Hematopoietic multipotent progenitor cell (in vitro differentiated cells): ENCODE measurements at places on chromosomes 5 and 9. TPM values are rescaled to one million over a fixed set of nuclear protein-coding genes. Genes with fewer than 3 reads are reported as not detected.

The BARHL1 gene
- not detected for total RNA-seq

DNA sequence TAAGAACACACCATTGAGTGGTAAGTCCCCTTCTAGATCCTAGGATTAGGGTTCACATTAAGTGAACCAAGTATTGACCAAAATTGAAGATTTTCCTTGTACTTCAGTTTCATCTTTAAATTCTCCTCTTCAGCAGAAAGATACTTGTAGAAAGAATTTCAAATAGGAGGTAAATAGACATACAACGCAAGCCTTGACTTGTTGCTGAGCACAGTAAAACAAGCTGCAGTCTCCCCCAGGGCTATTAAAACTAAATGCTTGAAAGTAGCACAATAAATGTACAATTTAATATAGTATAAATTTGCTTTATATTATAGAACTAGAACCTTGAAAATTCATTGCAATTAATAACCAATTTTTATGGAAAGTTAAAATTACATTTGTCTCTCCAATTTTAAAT lies 170.1 kb upstream of the TARS1 start:
- DNase-seq = no peak

- DNase-seq = no peak
Observed at GRCh38 chr9:115525111-115526058, 407.4 kb upstream of the TNC start.

- DNase-seq = no peak
Observed at GRCh38 chr5:144844086-144844485, 673.4 kb downstream of the KCTD16 start.

The PCDHB16 gene
- not detected for total RNA-seq

DNA sequence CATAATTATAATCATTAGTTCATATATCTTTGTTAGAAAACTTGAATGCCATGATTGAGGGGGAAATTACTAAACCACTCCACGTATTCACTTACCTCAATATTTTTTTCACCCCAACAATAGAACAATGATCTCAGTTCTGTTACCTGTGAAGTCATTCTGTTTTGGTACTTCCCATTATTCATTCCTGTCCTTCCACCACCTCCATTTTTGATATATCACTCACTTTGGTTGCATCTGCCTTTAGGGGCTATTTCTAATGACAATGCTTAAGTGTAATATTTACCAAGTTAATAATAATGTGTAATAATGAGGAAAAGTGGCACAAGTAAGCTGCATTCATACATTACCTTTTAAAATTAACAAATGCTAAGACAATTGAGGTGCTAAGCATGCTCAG lies 218.4 kb downstream of the SPATA31D1 start:
- no peak for DNase-seq

The CDC20B gene
- total RNA-seq = not detected

DNA sequence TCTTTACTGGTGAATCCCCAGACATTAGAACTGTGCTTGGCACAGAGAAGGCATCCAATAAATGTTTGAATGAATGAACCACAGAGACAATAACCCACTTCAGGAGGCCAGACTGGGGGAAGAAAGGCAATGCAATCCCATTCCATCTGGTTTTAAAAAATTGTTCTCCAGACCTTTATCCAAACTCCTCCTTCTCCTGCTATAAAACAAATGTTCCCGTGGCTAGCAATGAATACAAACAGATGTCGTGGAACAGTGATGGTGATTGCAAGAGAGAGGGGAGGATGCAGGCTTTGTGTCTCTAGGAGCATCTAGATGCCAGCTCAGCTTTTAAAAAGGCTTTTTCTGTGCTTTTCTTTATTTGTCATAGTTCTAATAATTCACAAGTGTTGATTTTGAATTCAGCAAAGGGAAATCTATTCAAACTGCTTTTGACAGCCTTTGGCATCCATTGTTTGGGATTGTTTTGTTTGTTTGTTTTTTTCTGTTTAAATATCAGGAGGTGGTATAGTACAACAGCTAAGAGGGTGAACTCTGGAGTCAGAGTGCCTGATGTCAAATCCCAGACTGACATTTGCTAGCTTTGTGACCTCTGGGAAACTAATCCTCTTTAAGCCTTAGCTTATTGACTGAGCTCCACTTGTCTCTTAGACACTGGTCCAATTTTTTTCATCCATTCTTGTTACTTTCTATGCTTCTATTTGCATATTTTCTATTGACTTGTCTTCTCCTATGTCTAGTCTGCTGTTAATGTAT lies 59.1 kb downstream of the TNFSF15 start:
- DNase-seq = no peak

DNA sequence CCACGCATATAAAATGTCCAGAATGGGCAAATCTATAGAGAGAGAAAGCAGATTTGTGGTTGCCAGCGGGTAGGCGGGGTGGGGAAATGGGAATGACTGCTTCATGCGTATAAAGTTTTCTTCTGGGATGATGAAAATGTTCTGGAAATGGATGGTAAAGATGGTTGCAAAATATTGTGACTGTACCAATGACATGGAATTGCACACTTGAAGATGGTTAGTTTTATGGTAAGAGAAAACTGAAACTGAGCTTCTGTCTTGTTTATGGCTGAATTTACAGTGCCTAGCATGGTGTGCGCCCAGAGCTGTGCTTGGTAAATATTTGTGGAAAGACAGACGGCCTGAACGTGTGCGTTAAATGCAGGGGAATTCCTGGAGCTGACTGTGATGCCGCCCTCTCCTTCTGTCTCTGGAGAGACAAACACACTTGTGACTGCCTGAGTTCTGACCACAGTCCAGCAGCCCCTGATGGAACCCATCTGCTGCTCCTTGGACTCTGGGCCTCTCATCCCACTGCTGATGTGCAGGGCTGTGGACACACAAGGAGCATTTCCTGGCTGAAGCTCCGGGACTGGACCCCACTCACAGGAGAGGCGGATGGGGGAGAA lies 8.6 kb upstream of the PTGES start:
- DNase-seq = no peak

DNA sequence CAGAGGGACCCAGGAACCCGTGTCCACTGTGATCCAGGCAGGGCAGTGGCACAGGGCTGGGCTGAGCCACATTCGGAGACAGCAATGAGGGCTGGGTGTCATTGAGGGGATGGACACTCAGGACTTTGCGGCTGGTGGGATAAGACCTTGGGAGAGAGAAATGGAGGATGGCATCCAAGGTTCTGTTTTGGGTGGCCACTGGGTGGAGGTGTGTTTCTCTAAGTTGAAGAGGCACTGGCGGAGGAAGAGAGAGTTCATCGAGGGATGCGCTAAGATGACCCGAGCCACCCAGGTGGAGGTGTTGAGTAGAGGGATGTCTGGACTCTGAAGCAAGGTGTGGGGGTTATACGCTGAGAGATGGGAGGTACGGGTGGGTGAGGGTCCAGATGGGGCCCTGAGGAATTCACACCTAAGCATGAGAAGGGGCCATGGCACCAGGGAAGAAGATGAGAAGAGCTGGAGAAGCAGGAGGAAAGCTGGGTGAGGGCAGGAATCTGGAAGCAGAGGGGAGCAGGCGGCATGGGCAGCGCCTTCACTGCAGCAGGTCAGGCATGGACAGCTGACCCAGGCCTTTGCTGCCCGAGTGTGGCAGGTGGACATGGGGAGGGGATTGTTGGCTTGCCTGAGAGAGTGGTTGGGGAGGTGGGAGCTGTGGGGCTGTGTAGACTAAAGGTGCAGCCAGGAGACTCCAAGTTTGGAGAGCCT lies 2.5 kb upstream of the SLC25A48 start:
- no peak for DNase-seq
